Tongue (tissue), 3 donors: ENCODE measurements at places on chromosomes 6 and 20. TPM values are rescaled to one million over a fixed set of nuclear protein-coding genes. Genes with fewer than 3 reads are reported as not detected.

Gene SNAP91
- total RNA-seq: 2.9 TPM

Gene NSFL1C
- 28.5 TPM for total RNA-seq

Gene LY6G5B
- total RNA-seq: 2.6 TPM

Gene RBPJL
- total RNA-seq: not detected

Gene RIPOR2
- total RNA-seq: 21.3 TPM

Gene HUS1B
- 0.92 TPM for total RNA-seq

Gene SPEF1
- not detected for total RNA-seq

Gene TRIM10
- total RNA-seq: 1.0 TPM

Gene RIMS1
- 2.3 TPM for total RNA-seq

Gene SAMD5
- total RNA-seq: 9.5 TPM

Gene PLCB4
- 16.4 TPM for total RNA-seq

Gene TMEM200A
- 17.7 TPM for total RNA-seq

Gene CYP39A1
- total RNA-seq: 13.5 TPM

Gene TMC2
- total RNA-seq: not detected

Gene FBXO9
- total RNA-seq: 38.2 TPM

Gene LY6G6C
- 1.1 TPM for total RNA-seq

Gene SLC22A7
- not detected for total RNA-seq

Gene IL17A
- not detected for total RNA-seq

Gene C20orf96
- total RNA-seq: 5.5 TPM

Gene C20orf204
- 0.82 TPM for total RNA-seq

Gene MUC22
- 0.21 TPM for total RNA-seq

Gene SLC17A1
- total RNA-seq: not detected

Gene CPXM1
- 32.1 TPM for total RNA-seq

Gene RFX6
- not detected for total RNA-seq

Gene AIG1
- total RNA-seq: 32.3 TPM
